ENCODE measurements at places on chromosomes 4 and X.
A peak's percentile ranks its signal among the peaks of the same experiment; 100 is the strongest.

DNA sequence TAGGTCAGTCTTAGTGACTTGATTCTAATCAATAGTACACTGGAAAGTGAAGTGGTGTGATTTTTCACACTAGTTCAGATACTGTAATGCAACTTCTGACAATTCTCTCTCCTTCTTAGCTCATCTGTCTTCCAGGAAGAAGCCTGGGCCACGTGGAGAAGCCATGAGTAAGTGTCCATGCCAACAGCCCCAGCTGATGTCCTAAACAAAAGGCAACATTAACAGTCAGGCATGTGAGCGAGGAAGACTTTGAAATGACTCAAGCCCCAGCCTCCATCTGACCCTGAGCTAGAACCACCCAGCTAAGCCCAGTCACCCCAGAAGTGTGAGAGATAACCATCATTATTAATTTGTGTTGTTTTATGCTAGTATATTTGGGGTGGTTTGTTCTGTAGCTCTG lies 115.7 kb upstream of the MAGEB16 start:
- no peak for DNase-seq

GRCh38 chr4:139509727-139510410 lies 46.1 kb downstream of the SETD7 start:
- DNase-seq, result peak; percentile 31

GRCh38 chrX:134718105-134718965 lies 60.1 kb upstream of the PLAC1 start:
- no peak for DNase-seq

DNA sequence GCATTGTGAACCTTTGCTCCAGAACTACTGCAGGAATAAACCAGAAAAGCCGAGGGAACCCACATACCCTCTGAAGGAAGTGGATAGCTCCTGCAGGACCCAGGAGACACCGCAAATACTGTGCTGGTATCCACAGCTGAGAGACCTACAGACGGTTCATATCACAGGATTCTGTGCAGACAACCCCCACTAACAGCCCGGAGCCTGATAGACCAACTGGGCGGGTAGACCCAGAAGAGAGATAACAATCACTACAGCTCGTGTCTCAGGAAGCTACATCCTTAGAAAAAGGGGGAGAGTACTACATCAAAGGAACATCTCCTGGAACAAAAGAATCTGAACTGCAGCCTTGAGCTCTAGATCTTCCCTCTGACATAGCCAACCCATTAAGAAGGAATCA lies 150.8 kb downstream of the FRAS1 start:
- no peak for DNase-seq

- no peak for DNase-seq
Observed at GRCh38 chr4:133801883-133802282, 399.7 kb downstream of the PABPC4L start.

GRCh38 chr4:26361297-26361696 lies 40.5 kb downstream of the RBPJ start:
- no peak for DNase-seq

DNA sequence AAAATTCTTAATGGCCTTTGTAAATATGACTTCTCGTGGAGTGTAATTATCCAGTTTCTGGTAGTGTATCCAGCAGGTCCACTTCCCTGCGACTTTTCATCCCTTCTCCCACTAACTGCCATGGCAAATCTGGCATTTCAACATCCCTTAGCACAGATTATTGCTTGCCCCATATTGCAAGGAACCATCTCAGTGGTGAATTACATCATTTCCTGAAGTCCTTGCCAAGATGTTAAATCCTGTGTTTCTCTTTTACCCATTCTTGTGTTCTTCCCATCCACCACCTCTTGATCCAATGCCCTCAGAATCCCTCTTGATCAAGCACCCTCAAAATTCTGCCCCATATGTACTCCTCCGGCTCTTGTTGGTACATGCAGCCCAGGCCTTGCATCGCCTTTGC lies 88.1 kb upstream of the ZNF81 start:
- no peak for DNase-seq

DNA sequence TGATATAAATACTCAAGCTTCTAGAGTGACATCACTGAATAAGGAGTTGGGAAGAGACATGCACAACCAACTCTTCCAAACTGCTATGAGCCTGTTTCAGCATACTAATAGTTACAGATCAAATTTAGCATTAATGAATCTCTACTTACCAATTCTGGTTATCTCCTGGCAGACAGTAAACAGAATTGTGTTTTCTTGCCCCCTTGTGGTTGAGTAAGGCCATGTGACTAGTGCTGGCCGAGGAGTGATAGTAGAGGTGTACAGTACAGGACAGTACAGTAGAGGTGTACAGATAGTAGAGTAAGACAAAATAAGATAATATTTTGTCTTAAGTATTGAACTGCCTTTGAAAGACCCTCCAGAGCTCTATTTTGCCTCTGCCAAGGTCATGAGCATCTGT lies 681.4 kb downstream of the GABRG1 start:
- DNase-seq, result peak; percentile 9

GRCh38 chr4:957581-958313 lies 15.6 kb downstream of the DGKQ start:
- DNase-seq, result no peak

- DNase-seq, result no peak
Observed at GRCh38 chr4:92236877-92237276, 66.9 kb upstream of the GRID2 start.

GRCh38 chrX:42714981-42715700 lies 62.8 kb downstream of the PPP1R2C start:
- peak; percentile 67 for DNase-seq

- no peak for DNase-seq
Observed at GRCh38 chrX:110966091-110966454, 129.9 kb upstream of the PAK3 start.

GRCh38 chr4:183469936-183470335 lies 25.5 kb downstream of the CDKN2AIP start:
- no peak for DNase-seq

- no peak for DNase-seq
Observed at GRCh38 chr4:158787709-158788475, 19.1 kb downstream of the FNIP2 start.

DNA sequence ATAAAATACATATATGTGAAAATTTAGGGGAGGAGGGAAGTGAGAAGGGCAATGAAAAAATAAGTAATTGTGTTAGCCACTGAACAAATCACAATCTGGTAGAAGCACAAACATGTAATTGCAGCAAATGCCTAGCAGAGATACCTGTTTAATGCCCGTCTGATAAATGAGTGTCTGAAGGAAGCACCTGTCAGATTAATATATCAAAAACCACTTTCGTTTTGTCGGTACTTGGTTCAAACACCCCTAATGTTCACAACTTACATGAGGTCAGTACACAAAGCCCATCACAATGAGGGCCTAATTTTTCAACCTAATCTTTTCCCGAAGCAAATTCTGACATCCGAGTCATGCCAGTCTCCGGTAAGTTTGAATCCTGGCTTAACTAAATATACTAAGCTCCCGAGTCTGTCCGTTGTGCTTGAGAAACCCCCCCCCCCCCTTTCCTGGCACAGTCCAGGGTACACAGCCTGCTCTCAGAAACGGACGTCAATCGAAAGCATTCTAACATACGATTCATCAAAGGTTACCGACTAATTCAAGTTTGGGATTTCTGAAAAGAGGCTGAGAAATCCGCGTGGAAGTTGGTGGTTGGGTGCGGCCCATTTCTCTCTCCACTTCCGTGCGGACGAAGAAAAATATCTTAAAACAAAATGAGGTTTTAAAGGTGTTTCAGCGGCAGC lies 758 bp downstream of the SDAD1 start:
- DNase-seq, result no peak

GRCh38 chr4:184664445-184665210 lies 15.1 kb downstream of the PRIMPOL start:
- no peak for DNase-seq

DNA sequence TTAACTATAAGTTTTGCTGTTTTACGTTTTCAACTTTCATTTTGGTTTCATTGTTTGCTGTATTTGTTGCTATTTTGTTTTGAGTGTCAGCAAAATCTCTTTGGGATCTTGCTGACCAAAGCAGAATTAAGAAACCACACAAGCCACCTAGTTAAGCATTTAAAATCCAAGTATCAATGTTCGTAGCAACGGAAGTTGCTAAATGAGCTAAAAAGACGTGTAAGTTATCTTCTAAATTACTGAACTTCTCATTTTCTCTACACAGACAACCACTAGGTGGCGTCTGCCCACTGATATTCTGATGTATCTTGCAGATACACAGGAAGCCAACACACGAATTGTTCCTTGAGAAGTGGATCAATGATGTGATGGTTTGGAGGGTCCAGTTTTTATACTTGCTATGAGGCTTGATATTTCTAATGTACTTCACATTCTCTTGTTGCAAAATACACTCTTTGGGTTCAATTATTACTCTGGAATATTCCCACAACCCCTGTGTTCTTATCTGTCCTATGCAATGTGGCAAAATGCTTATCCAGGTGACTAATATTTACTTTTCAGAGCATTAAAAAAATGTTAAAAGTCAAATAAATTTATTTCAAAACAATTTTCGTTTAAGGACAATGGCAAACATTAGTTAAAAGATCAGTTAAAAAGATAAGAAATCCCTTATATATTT lies 250.5 kb downstream of the TECRL start:
- peak; percentile 62 for DNase-seq
